ENCODE measurements at places on chromosomes 12 and 14.
A peak's percentile ranks its signal among the peaks of the same experiment; 100 is the strongest.

- no peak for DNase-seq
These were observed 5.7 kb upstream of the CLEC4D start for GRCh38 chr12:8507596-8507995.

- no peak for DNase-seq
These were observed 8.7 kb downstream of the TM7SF3 start for GRCh38 chr12:27005495-27005894.

DNA sequence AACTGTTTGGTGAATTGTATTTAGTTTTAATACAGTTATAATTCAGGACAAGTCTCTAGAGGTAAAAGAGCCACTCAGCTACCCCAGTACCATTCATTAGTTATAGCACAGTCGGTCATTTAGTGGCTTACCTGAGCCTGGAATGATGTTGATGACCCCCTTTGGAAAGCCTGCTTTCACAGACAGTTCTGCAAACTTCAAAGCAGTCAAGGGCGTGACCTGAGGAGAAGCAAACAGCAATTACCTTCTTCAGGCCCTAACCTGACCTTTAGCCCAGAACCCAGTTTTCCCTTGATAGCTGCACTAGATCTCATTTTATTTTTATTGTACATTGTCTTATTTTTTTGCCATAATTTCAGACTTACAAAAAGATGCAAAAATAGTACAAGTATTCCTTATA is 43.8 kb downstream of the ALDH1L2 start:
- no peak for DNase-seq

DNA sequence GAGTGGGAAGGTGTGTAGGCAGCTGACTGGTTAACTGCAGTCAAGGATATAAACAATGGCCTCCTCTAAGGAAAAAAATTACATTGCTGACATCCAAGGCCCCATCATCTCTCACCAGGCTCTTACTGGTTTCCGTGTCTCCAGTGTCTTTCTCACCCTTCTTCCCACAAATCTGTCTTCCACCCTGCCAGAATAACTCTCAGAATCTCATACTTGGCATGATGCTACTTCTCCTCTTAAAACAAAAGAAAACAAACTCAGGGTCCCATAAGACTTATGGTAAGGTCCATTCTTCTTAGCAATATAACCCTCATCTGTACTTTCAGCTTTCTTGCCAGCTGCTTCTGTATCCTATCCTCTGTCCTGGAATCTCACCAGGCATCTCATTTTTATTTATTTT is 68.9 kb downstream of the SUSD6 start:
- DNase-seq, result no peak

DNA sequence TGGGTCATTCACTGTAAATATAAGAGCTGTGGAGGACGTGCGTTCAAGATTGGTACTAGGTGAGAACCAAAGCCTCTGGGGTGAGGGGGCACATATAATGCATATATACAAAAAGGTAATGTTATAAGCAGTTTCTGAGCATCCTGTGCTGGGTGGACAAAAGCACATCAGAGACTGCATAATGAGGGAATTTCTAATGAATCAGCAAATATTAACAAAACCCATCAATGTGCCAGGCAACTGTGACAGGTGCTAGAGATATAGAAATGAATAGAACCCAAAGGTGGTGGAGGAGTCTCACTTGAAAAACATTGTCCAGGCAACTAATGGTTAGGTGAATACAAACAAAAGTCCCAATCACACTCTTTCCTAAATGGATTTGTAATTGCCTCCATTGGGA is 74.7 kb downstream of the GPR65 start:
- DNase-seq, result no peak

- DNase-seq, result no peak
These were observed 414 bp upstream of the CDK17 start for GRCh38 chr12:96400631-96401075.

- DNase-seq, result no peak
These were observed 52.3 kb upstream of the RD3L start for GRCh38 chr14:103994535-103995184.

- peak; percentile 73 for DNase-seq
These were observed 900.6 kb downstream of the VRK1 start for GRCh38 chr14:97697772-97698171.

GRCh38 chr12:47021298-47021697 is 58.1 kb upstream of the PCED1B start:
- DNase-seq, result peak; percentile 16

GRCh38 chr12:19687371-19687770 is 248.1 kb downstream of the AEBP2 start:
- DNase-seq, result no peak

DNA sequence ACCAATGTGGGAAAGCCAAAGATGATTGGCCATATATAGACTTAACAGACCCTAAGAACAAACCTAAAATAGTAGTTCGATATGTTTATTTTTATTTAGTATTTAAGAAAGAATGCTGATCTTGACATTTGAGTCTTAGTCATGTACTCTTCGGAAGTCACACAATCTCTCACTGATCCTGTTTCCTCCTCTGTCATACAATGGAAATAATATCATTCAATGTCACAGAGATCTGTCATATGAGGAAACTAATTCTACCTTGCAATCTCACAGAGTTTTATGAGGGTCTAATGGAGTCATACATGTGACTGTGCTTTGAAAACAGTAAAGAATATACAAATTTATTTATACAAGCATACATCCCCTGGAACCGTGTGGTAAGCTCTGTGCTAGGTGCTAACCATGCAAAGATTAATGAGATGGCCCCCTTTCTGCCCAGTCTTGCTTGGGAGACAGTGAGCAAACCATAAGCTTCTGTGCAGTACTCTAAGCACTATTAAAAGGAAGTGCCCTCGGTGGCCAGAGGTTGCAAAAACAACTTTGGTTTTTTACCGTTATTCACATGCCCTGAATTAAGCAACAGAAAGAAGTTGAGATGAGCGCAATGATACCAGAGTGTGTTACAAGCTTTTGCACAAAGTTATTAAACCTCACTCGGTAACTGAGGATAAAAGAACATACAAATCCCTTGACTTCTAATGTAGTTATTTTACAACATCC is 1.7 kb upstream of the LIN7A start:
- no peak for DNase-seq

GRCh38 chr14:48349689-48350088 is 674.3 kb upstream of the MDGA2 start:
- DNase-seq, result no peak

GRCh38 chr14:20667957-20668356 is 16.4 kb upstream of the RNASE4 start:
- DNase-seq, result peak; percentile 41

DNA sequence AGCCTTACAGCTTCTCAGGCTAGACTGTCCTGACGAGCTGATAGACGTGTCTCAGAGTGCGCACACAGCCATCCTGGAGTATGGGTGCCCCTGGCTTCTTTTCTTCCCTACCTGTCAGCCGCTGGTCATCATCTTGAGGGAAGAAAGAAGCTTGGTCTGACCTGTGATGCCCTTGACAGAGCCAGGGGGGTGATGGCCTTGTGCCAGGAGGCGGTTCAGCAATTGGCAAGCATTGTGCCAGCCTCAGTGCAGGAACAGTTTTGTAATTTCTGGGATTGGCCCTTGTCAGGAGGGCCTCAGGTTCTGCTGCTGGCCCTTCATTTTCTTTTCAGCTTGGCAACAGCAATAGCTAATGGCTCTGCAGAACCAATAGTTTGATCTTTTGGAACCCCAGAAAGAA is 80.1 kb downstream of the ADCK1 start:
- DNase-seq, result no peak

DNA sequence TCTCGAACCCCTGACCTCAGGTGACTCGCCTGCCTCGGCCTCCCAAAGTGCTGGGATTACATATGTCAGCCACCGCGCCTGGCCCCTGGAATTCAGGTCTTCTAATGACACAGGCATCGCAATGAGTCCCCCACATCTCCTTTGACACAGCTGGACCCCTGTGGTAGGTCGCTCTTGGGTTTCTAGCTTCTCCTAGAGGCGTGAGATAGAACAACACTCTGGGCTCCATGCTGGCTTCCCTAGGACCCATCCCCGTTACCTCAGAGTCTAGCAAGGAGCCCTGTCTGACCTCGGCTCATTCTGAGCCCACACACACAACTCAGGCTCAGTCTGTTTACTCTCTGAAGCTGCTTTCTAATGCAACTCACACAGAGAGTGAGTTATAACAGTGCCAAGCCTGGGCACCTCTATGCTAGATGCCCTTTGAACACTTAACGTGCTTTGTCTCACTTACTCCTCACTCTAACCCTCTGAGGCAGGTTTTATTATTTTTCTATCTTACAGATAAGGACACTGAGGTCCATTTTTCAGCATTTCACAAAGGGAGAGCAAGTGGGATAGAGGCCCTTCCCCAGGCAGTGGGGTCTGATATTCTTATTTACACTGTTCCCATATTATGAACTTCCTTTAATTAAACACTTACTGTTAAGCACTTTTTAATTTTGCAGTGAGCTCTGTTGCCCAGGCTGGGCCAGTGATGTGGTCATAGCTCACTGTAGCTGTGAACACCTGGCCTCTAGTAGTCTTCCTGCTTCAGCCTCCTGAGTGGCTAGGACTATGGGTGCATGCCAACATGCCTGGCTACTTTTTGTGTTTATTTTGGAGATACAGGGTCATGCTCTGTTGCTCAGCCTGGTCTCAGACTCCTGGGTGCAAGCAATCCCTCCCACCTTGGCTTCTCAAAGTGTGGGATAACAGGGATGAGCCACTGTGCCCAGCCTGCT is 40.6 kb upstream of the RBM19 start:
- no peak for DNase-seq

GRCh38 chr14:77622366-77622961 is 6.0 kb upstream of the SPTLC2 start:
- DNase-seq, result no peak

DNA sequence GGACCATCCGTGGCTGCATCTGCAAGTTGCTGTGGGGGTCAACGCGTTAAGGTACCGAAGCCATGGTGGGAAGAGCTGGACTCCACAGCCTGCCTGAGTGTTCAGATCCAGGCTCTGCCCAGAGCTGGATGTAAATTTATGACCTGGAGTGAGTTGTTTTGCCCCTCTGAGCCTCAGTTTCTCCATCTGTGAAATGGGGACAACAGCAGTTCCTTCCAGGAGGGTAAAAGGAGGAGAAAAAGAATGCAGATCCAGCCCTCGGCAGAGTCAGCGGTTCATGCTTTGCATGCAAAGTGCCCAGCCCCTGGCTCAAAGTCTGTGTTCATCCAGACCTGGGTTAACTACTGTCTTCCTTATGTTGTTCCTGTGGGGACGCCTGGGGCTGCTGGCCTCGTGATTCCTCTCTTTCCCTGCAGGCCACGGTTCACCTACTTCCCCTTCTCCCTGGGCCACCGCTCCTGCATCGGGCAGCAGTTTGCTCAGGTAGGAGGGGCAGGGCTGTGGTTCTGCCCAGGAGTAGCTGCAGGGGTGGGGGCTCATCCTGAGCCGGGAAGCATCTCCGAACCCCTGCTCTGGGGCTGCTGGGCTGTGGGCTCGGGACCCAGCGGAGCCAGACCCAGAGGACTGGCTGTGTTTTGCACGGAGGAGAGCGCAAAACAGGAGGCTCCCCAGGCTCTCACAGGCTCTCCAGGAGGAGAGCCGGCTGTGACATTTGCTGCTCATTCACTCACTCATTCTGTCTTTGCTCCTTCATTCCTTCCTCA is 41.9 kb downstream of the CYP46A1 start:
- DNase-seq, result no peak

DNA sequence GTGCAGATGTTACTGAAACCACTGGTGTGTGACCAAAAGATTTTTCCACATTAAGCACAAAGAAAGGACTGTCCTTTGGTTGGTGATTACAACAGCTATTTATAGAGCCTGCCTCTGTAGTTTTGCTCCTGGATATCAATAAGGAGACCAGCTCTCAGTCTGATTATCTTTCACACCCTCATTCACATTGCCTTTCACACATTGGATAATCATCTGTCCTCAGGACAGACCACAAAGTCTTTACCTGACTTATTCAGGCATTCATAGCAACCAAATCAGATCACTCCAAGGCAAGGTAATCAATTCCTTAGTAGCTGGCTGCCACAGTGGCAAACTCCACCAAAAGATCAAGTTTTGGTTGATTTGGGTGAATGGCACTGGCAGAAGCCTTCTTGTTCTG is 59.6 kb upstream of the CPSF6 start:
- DNase-seq, result no peak

DNA sequence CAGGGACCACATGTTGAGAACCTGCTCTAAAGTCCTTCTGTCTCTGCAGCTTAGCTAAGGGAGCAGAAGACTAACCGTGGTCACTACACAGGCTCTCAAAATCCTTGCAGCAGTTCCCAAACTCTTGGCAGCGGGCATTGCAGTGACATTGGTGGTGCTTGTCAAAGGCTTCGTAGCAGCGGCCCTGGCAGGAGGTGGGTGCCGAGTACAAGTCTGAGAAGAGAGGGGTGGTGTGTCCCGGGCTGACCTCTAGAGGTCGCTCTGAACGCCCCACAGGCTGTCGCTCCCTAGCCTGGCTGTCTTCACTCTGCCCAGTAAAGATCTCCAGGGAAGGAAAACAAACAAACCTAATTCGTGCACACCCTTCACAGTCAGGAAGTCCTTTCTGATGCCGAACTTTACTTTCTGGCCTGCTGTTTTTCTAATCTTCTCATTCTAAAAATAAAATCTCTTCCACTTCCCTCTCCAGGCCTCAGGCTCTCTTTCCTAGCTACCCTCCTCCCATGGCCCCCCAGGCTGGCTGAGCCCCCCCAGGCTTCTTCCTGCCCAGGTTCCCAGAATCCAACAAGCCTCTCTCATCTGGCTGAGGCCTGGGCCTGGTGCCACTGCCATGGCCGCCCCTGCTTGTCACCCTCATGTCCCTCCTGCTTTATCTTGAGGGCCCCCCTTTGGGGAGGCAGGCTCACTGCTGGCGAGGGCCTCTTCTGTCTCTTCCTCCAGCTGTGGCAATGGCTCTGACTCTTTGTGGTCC is 7.7 kb downstream of the ENDOU start:
- peak; percentile 74 for DNase-seq

DNA sequence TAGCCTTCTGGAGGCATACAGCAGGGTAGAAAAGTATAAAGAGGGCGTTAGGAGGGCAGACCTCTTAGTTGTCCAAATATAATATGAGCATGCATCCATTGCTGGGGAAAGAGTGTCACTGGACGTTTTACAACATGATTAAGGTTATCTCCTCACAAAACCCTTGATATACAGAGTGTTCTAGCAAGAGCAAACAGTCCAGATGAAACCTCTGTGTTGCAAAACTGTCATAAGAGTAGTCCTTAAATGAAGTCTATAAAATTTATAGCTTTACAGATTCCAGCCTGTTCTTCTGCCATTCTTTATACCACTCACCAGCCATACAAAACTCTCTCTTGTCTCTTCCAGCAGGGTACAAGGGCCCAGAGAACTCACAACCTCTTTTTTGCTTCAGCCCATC is 21.7 kb downstream of the WBP11 start:
- DNase-seq, result no peak

- DNase-seq, result no peak
These were observed 21.9 kb upstream of the FGD4 start for GRCh38 chr12:32377344-32378055.

DNA sequence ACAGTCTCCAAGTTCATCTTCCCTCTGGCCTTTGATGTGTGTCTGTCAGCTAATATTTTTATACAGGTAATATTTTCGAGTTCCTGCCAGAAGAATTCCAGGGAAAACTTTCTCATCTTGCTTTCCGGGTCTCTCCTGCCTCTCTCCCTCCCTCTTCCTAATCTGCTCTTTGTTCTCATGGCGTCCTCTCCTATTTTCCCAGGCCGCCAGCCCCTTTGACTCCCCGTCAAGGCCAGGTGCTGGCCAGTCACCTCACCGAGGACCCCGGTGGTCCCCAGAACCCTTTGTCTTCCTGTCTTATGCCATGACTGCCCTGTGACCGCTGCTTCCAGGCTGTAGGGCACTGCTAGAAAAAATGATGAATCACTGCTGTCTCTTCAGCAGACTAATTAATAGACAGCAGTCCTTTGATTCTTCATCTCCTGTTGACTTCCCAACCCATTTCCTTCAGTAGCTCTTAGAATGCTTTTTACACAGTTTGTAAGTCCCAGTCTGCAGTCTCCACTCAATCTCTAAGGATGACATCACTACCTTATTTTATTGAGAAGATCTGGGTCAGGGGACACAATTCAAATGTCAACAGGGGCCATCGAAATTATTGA is 40.7 kb downstream of the PPFIBP1 start:
- no peak for DNase-seq
